Stimulated activated CD4-positive, alpha-beta T cell treated with anti-CD3 and anti-CD28 coated beads, Interleukin-12 subunit alpha, Interleukin-12 subunit beta, amount 100 ng/mL, for 48 hours (primary cell): ENCODE measurements at places on chromosomes 4 and X.

GRCh38 chr4:166594326-166594946, 639.9 kb downstream of the SPOCK3 start:
- DNase-seq = no peak

DNA sequence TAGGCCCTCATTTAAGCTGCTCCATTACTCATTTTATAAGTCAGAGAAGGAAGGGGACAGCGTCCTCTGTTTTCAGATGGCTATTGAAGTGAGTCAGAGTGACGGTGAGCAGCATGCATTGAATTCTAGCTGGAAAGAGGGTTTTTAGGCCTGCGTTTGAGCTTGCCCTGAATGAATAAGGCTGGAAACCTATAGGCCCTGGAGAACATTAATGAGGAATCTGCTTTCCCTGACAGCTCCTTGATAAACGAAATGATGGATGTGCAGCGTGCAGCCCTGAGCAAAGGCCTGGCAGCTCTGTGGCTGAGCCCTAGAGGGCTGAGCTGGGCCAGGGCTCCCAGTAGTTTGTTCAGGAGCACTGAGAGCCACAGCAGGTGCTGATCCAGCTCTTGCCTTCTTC, 33.4 kb downstream of the TBL1X start:
- no peak for DNase-seq

DNA sequence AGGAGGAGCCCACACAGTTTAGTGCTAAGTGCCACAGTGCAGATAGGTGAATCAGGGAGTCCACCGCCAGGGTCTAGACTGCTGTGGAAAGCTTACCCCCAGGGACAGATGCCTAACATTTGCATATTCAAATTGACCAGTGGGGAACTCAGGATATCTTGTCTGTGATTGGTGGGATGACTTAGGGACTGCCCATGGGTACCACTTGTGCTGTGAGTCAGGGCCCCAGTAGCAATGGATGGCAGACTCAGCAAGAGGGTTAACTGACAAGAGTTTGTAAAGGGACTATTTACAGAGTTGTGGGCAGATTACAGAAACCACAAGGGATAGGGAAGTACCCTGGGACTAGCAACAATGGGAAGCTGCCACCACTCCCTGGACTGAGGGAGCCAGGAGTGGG, 282.1 kb downstream of the BCOR start:
- no peak for DNase-seq

- DNase-seq = no peak
Measured at GRCh38 chrX:31291131-31291530, 219.3 kb upstream of the FTHL17 start.

DNA sequence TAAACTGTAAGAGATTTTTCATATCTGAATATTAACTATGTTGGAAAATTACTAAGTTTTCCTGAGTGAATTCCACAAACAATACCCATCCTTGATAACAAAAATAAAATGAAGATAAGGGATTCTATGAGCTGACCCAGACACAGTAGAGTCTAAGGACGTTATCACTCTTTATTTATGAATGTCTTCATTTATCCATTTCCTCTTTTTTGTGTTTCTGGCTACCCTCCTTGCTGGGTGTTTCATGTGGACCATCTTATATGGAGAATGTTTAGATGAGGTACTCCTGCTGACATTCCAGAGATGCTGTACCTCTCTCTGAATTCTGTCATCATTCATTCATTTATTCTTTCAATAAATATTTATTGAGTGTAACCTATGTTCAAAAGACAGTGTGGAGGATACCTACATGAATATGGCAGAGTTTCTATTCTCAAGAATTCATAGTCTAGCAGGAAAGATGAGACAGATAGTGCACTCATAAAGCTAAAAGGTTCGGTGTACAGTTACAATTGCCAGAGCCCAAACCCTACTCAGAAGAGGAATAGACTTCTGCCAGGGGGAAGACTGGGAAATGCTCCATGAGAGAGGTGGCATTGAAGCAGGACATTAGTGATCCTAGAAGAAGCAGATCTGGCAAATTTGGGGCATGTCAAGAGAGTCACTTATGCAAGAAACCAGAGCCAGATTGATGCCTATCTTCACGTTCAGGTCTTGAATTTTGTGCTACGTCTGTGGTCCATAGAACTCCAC, 195.8 kb downstream of the MAML3 start:
- DNase-seq = no peak

DNA sequence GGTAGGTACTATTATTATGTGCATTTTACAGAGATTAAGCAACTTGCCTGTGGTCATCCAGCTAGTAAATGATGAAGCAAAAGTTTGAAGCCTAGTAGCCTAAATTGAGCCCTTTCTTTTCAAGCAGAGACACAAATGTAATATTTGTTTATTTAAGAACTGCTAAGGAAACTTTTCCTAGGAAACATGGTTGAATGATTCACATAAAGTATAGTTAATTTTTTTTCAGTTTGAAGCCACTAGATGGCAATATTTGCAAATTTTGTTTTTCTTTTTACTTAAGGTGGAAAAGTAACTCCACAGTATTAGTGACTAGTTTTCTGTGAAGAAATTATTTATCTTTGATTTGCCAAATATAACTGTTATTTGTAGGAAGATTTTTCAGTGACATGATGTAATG, 52.8 kb upstream of the ANKRD17 start:
- no peak for DNase-seq

DNA sequence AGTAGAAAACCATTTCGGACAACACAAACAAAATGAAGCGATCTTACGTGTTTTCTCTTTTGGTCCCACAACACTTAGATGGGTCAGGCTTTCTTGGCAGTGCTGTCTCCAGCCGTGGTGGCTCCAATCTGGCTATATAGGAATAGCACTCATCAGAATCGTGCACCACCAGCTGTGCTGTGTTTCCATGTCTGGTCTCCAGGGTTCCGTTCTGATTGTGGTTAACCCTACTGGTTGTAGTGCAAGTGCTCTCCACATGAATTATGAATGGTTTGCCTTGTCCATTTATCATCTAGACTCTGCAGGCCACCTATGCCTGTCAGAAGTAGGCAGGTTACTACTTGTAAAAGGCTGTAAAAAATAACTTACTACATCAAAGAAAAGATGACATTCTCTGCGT, 536.3 kb downstream of the IQCM start:
- no peak for DNase-seq

- DNase-seq = no peak
Measured at GRCh38 chr4:158280856-158281255, 70.6 kb downstream of the TMEM144 start.

DNA sequence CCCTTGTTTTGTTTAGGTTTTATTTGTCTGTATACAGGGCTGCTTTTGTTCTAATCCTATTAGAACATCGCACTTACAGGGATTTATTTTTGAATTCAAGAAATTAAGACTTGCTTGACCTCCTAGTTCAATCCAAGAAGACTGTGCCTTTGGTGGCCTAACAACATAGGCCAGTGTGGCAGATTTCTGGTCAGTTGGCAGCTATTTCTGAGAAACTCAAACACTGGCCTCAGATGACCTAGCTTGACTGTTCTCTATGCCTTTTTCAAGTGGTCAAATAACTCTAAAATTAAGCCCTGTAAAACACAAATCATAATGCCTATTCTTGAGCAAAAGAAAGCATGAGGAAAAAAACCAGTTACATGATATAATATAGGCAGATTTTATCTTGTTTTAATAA, 89.3 kb upstream of the GPR34 start:
- DNase-seq = no peak

GRCh38 chrX:39398215-39398962, 597.1 kb downstream of the MID1IP1 start:
- no peak for DNase-seq

DNA sequence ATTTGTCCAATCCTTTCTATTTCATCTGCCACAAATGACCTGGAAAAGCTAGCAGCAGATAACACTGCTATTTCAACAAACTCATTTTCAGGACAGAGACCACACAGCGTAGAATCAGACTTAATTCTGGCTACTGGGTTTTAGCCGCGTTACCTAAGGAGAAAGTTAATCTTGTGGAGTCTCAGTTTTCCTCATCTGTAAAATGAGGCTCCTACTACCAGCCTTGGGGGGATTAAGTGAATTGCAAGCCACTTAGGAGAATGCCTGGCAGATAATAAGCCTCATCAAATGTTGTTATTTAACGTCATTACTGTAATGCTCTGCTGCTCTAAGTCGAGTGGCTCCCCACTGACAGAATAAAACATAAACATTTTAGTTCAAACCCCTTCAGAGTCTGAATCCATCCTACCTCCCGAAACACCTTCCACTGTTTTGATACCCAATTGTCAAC, 1.4 kb downstream of the CCNI start:
- no peak for DNase-seq

- DNase-seq = no peak
Measured at GRCh38 chr4:102299354-102300107, 45.8 kb downstream of the SLC39A8 start.

DNA sequence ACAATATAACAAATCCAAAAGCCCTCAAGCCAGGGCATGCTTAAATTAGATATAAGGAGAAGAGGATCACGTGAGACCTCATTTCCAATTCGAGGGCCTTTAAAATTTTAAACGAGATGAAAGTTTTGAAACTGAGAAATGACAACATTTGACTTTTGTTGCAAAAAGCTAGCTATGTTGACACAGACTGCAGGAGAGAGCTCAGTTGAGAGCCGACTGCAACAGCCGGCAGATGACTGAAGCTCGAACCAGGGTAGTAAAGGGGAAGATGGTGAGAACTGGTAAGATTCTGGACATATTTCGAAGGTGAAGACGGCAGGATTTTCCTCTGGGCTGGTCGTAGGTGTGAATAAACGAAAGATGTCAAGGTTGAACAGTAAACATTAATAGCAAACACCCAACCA, 773 bp downstream of the PRMT9 start:
- DNase-seq = no peak

DNA sequence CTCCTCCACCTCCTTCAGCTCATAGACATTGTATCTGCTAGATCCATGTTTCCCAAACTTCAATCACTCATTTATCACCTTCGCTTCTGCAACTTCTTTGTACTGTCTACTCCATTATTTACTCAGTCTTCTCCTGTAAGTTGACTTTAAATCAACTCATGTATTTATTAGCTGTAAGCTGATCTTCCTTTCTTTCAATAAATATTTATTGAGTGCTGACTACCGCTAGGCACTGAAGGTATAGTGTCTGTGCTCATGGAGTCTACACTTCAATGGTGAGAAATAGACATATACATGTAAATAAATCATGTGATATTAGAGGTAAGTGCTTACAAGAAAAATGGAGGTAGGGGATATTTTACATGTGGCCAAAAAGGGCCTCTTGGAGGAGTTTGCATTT, 74.6 kb downstream of the RASL11B start:
- no peak for DNase-seq

- DNase-seq = no peak
Measured at GRCh38 chrX:18647621-18648020, 24.3 kb downstream of the RS1 start.

GRCh38 chr4:601612-602558, 23.5 kb upstream of the PDE6B start:
- no peak for DNase-seq

- DNase-seq = no peak
Measured at GRCh38 chrX:150081076-150081475, 142.8 kb upstream of the EOLA2 start.

DNA sequence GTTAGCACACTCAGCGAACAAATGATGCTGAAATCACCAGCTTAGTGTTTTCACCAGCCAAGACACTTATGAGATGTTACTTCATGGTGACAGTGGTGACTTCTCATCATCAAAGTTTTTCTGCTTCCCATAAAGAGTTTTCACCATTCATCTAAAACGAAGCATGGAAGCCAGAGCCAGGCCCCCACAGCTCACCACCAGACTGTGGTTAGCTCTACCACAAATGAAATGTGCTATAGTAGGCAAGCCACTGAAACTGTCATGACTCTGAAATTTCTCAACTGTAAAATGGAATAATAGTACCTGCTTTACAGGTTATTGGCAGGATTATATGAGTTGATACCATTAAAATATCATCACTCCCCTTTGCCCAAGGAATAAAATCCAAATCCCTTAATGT, 56.4 kb upstream of the HHIP start:
- no peak for DNase-seq

- DNase-seq = no peak
Measured at GRCh38 chr4:128244379-128244778, 43.2 kb downstream of the PGRMC2 start.

DNA sequence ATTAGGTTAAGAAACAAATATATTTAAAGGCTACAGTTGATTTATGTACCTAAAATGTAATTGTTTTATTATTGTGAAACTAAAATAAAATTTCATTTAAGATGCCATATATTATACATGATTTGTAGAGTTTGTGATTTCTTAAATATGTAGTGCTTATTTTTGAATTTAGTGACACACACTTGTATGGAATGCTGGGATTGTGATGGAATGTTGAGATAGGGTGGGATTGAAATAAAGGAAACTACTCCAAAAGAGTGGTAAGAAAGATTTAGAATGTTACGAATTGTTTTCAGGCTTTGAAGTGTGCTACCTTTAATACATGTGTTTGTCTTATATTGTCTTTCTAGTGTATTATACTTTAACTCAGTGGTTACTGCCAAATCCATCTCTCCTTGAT, 330.3 kb upstream of the PITX2 start:
- DNase-seq = no peak

DNA sequence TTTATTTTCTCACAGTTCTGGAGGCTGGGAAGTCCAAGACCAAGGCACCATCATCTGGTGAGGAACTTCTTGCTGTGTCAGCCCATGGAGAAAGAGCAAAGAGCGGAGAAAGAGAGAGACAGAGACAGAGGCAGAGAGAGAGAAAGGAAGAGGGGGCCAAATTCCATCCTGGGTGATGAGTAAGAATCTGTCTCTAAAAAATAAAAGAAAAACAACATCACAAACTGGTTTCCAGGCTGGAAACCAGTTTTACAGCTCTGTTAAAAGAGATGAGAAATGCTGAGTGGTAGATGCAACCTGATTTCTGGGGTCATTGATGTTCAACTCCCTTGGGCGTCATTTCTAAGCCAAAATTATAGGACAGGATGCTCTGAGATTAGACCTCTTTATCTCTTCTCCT, 72.9 kb downstream of the SHOX start:
- DNase-seq = no peak

DNA sequence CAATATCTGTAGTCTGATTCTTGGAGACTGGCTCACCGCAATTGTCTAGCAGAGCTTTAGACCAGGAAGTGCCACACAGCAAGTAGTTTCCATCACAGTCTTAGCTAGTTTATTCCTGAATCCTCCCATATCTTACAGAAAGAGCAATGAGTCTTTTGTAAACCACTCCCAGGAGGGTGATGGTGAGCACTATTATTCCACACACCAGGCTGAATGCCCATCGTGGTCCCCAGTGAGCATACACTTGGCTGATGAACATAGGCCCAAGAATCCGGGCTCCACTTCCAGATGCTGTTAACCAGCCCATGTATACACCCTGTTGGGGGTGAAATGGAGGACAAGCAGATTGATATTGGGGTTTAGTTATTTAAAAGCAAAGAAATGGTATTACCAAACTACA, 39.8 kb downstream of the PLK4 start:
- no peak for DNase-seq

DNA sequence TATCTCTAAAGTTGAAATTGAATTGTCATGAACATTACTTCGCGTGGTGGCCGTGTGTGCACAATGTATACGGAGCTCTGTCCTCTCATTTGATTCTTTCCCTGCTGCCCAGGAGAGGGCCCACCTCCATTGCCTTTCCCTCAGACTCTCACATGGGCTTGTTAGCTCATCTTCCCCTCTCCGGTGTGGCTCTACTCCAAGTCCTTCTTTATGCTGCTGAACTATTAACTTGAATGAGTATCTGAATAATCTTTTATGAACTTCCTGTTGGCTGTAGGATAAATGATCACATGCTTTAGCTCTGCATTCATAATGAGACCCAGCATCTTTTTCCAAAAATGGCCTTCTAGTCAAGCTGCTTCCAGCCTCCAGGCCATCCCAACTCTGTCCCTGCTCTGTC, 68.8 kb upstream of the CLNK start:
- DNase-seq = no peak
